ENCODE measurements at places on chromosomes 2 and 18. TPM values are rescaled to one million over a fixed set of nuclear protein-coding genes. Genes with fewer than 3 reads are reported as not detected.

IL1A gene
- total RNA-seq, result not detected

STPG4 gene
- total RNA-seq, result 0.42 TPM

- no peak for DNase-seq
These were observed 122.4 kb downstream of the NFATC1 start for GRCh38 chr18:79518028-79518682.

GRCh38 chr2:99695130-99695943, 205.5 kb upstream of the REV1 start:
- DNase-seq, result no peak

DNA sequence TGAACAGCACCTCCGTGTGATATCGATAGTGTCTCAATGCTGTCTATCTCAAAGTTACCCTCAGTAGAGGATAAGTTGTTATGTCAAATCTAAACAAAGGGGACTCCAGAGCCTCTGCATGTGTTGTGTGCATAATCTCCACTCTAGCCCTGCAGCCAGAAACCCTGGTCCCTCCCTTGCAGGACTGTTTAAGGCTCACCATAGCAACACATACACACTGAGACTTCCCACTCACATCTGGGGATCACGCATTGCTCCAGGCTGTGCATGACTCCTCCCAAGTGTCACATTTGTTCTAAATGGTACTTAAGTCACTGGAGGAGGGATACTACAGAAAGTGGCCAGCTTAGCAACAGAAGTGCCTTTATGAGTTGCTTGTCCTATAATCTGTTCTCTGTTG, 258.6 kb upstream of the CRIM1 start:
- DNase-seq, result no peak

ABCG8 gene
- not detected for total RNA-seq

EPB41L5 gene
- 126 TPM for total RNA-seq

- DNase-seq, result no peak
These were observed 69.4 kb downstream of the EMILIN2 start for GRCh38 chr18:2916184-2916583.

DNA sequence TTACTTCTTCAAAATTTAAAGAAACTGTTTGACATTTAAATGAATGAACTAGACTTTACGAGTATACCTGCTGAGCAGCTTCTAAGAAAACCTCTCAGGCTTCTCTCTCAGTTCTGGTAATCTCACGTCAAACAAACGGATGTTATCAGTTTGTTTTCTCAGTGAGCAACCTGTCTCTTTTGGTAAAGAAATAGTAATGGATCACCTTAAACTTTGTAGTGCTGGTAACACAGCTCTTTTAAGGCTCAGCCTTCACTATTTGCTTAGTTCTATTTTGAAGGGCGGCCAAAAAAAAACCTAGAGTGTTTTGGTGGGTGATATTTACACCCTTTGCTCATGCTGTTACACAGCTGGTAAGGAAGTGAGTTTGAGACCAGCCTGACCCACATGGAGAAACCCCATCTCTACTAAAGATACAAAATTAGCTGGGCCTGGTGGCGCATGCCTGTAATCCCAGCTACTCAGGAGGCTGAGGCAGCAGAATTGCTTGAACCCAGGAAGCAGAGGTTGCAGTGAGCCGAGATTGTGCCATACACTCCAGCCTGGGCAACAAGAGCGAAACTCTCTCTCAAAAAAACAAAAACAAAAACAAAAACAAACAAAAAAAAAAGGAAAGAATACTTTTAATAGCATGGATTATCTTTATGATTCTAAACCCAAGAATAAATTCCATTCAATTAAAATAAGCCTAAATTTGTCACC, 15.9 kb downstream of the FN1 start:
- no peak for DNase-seq

DNA sequence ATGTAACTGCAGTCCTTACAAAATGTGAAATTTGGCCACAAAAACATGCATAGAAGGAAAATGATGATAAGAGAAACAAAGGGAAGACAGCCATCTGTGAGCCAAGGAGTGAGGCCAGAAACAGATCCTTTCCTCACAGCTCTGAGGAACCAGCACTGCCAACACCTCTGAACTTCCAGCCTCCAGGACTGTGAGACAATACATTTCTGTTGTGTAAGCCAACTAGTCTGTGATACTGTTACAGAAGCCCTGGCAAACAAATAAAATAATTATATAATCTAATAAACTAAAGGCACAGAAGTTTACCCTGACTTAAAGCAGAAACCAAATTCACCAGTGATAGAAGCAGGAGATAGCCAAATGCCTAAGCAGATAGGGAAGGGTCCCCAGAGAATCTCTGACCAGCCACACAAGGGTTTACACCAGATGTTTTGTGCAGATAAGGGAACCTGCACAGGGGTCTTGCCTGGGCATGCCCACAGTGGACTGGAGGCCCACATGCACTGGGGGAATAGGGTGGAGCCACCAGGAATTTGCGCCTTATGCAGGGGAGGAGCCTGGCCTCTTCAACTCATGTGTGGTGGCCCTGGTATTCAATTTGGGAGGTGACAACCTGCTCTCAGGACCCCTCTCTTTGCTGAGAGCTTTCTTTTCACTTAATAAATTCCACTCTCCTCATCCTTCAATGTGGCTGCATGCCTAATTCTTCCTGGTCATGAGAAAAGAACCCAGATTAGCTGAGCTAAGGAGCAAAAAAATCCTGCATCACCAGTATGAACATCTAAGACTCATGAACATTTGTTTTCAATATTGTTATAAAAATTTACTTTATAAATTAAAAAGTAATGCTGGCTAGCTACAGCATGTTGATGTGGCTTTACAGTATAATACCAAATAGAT, 3.8 kb upstream of the GCC2 start:
- no peak for DNase-seq

DNA sequence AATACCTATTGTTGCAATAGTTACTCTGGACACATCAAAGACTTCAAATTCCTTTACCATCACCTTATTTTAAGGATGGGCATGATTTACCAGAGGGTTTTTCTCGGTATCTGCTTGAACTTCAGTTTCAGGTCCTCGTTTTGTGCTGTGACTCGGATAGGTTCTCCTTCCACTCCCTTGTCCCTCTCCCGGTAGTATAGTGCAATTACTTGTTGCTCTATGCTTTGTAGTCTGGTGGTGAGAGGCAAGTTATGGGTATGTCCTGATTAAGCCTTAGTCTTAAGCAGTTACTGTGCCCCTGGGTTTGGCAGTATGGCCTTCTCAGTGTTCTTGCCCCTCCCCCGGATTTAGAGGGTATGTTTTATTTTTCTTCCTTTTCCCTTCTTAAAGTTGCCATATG, 96.6 kb downstream of the RHBDD1 start:
- no peak for DNase-seq

- no peak for DNase-seq
These were observed 17.9 kb upstream of the SFXN5 start for GRCh38 chr2:73089270-73090030.

DNA sequence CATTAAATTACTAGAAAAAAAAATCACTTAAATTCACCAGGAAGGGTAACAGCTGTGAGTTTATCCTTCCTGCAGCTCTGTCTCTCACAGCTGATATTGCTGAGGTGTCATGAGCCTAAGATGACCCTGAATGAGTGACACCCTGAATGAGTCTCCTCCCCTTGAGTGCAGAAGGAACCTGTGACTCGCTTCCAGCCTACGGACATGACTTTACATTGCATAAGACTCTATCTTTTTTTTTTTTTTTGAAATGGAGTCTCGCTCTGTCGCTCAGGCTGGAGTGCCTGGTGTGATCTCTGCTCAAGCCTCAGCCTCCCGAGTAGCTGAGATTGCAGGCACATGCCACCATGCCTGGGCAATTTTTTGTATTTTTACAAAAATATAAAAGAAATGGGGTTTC, 14.1 kb downstream of the MRO start:
- DNase-seq, result no peak

All from thyroid gland (tissue), 4 donors.